ENCODE measurements at places on chromosomes 16 and 17.
A peak's percentile ranks its signal among the peaks of the same experiment; 100 is the strongest.

GRCh38 chr17:50330151-50330775 is 15.7 kb upstream of the XYLT2 start:
- no peak for DNase-seq

DNA sequence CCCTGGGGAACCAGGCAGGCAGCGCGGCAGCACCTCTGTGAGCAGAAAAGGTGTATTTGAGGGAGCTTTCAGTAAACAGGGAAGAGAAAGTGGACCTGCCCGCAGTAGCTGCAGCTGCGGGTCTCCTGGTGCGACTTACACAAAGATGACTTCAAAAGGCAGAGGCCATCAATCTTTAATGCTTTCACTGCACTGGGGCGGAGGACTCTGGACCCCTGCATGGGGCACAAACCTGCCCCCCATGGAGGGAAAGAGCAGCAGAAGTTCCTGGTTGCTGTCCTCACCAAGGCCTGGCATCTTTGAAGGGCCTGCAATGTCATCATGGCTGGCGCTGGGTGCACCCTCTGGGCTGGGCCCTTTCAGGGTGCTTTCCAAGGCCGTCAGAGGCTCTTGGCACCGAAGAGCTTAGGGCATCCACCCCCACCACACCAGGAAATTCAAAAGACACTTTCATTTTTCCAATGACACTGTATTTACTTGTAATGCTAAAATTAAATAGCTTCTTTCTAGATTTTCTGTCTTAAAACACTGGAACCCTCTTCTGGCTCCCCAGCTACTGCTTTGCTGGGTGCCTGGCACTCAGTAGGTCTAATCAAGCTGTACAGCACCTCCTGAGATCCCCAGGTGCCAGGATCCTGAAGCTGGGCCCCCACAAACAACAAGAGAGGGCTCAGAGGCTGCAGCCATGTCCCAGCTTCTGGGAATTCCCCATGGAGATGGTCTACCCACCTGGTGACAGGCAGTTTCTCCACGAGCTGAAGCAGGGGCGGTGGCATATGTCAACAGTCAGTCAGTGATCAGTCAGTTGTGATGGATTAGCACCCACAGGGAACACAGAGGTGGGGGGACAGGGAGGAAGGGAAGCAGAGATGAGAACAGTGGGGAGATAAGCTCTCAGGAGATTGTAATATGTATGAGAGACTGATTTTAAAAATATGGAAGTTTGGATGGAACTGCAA is 2.1 kb upstream of the CACNG1 start:
- DNase-seq = no peak

DNA sequence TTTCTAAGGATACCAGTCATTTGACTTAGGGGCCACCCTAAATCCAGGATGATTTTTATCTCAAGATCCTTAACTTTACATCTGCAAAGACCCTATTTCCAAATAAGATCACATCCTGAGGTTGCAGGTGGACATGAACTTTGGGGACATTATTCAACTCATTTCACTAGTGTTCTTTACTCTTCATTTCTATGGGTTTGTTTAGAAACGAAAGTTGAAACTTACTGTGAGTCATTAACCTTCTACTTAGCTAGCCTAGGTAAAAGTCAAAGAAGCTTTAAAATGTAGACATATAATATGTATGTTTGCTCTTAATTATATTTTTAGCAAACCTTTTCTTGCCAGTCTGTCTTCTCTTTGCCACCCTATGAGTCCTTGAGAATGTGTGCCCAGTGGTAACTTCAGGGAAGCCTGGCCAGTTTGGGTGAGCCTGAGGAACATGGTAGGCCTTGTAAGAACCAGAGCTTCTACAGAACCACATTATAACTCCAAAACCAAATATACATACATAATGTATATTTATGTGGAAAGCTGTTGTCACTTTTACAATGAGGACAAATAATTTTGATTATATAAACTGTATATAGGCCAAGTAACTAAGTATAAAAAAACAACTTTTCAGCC is 38.4 kb downstream of the BPTF start:
- DNase-seq = no peak

- DNase-seq = no peak
Measured at GRCh38 chr17:82108038-82108437, 10.0 kb upstream of the FASN start.

GRCh38 chr16:66952430-66953110 is 8.5 kb upstream of the CES3 start:
- no peak for DNase-seq

- DNase-seq = peak; percentile 28
Measured at GRCh38 chr16:82396509-82396908, 226.5 kb upstream of the MPHOSPH6 start.

GRCh38 chr17:81251709-81252301 is 12.7 kb downstream of the NDUFAF8 start:
- DNase-seq = peak; percentile 94

GRCh38 chr17:79790805-79791734 is 5.8 kb downstream of the CBX8 start:
- no peak for DNase-seq

DNA sequence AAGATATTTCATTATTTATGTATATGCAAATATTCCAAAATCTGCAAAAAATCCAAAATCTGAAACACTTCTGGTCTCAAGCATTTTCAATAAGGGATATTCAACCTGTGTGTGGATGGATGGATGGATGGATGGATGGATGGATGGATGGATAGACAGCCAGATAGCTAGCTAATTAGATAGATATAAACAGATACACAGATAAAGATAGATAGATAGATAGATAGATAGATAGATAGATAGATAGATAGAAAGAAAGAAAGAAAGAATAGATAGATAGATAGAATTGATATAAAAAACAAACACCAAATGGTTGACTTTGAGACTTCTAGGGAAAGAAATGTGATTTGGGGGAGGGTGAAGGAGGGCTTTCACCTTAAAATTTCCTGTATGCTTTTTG is 115.1 kb upstream of the TOB1 start:
- no peak for DNase-seq

DNA sequence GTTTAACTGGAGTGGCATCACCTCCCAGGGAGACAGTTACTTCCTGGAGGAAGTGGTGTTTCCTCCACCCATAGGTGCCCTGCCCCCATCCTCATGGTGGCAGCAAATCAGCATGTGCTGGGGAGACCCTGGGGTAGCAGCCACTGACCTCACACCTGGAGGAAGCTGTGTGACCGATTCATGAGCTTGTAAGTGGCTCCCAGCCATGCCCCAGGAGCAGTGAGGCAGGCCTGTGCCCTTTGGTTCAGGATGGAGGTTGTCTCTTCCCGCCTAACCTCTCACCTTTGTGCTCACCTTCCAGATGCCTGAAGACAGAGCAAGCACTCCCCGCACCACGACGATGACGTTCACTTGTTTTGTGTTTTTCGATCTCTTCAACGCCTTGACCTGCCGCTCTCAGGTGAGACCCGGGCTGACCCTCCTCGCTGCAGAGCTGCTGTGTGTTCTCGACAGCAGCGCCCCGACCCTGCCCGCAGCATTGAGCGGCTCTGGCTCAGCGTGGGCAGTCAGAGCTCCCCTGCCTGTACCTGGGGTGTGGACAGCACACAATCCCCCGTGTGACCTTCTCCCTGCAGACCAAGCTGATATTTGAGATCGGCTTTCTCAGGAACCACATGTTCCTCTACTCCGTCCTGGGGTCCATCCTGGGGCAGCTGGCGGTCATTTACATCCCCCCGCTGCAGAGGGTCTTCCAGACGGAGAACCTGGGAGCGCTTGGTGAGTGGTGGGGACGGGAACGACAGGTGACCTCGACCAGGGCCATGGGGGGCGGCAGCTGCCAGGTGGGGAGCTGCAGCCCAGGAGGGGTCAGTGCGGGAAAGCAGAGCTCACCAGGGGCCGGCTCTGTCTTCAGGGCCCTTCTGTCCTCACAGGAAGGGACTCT is 42.8 kb downstream of the MEAK7 start:
- DNase-seq = no peak

DNA sequence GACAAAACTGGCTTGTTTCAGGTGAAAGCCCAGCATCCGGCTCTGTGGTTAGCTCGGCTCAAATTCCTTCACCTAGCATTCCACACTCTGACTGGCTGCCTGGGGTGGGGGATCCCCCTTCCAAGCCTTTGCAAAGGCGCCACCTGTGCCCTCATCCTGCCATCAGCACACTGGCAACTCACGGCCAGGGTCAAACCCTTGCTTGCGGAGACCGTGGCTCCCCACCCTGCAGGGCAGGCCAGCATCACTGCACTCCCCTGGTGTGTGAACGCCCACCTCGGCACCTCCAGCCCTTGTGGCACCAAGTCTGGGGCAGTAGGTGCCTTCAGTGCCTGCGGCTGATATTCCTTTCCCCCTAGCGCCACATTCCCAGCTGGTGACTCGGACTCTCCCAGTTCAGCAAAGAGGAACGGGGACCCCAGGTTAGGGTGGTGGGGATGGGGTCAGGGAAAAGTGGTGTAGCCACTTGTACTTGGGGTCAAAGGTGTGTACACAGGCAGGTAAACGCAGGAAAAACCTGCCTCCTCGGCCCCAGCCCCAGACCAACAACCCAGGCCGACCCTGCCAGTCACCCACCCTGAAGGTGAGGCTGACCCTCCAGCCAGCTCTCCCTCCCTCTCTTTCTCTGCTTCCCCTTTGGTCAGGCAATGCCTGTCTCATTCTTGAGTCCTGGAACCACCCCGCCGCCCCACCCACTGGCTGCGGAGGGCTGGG is 1.1 kb downstream of the FLII start:
- no peak for DNase-seq

DNA sequence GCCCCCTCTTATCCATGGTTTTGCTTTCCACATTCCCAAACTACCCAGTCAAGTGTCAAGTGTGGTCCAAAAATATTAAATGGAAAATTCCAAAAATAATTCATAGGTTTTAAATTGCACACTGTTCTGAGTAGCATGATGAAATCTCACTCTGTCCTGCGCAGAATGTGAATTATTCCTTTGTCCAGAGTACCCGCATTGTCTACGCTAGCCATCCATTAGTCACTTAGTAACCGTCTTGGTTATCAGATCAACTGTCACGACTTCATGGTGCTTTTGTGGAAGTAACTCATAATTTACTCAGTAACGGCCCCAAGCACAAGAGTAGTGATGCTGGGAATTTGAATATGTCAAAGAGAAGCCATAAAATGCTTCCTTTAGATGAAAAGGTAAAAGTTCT is 94.9 kb downstream of the SLC39A11 start:
- DNase-seq = no peak

GRCh38 chr16:47524007-47524405 is 62.9 kb downstream of the PHKB start:
- DNase-seq = no peak

DNA sequence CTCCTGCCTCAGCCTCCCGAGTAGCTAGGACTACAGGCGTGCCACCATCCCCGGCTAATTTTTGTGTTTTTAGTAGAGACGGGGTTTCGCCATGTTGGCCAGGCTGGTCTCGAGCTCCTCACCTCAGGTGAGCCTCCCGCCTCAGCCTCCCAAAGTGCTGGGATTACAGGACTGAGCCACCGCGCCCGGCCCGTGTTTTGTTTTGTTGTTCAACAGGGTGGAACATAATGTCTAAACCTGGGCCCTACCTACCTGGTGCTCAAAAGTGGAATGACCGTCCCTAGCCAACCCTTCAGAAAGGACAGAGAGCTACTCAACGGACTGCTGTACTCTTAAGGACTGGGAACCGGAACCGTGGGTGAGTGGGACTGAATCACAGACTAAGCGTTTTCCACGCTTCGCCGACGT is 772 bp upstream of the KIF22 start:
- DNase-seq = peak; percentile 49

DNA sequence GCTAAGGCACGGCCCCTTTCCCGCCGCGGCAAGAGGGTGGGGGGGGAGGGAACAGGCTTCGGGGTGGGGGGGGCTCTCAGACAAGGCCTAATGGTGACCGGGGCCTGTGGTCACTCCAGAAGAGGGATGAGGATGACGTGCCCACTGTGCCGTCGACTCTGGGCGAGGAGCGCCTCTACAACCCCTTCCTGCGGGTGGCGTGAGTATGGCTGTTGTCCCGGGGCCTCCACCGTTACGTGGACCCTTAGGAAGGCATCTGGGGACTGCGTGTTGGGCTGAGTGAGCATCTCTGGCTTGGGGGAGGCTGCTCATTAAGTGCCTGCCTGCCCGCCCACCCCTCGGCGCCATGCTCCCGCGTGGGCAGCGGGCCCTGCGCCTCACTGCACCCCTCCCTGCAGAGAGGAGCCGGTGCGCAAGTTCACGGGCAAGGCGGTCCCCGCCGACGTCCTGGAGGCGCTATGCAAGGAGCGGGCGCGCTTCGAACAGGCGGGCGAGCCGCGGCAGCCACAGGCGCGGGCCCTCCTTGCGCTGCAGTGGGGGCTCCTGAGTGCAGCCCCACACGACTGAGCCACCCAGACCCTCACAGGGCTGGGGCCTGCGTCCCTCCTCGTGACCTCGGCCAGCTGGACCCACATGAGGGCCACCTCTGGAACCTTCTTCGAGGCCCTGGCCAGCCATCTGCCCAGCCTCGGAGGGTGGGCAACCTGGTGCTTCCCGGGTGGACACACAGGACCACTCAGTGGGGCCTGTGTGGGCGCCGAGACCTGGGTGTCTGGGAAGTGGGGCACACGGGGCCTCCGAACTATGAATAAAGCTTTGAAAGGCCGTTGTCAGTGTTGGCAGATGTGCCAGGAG is 2.2 kb downstream of the HAGHL start:
- no peak for DNase-seq

DNA sequence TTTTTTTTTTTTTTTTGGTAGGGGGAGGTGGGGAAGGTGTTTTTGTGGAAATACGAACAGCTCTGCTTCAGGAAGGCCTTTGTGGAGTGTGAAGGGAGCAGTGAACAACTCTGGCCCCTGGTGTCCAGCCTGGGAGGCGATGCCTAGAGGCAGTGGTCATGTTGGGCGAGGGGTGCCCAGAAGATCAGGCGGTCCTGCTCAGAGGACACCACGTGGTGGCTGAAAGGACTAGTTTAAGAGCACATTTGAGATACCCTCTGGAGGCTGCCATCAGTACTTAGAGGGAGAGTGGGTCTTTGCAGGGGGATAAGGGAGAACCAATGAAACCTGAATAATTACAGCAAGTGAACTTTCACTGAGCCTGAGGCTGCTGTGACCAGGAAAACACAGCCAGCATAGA is 40.1 kb upstream of the RHOT1 start:
- no peak for DNase-seq

DNA sequence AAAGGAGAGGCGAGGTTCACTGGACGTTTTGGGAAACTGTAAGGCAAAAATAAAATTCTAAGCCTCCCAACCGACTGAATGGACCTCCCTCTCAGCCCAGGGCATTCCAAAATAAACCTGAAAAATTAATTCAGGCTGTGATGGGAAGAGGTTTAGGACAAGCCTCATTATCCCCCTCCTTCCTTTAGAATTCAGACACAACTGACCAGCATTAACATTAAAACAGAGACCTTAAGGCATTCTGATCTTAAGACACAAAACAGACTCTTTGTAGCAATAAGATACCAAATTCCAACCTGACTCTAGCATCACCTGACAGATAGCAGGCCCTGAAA is 298 bp upstream of the LDHD start:
- no peak for DNase-seq

GRCh38 chr17:8119581-8120519 is 1.5 kb upstream of the ALOXE3 start:
- DNase-seq = peak; percentile 95

DNA sequence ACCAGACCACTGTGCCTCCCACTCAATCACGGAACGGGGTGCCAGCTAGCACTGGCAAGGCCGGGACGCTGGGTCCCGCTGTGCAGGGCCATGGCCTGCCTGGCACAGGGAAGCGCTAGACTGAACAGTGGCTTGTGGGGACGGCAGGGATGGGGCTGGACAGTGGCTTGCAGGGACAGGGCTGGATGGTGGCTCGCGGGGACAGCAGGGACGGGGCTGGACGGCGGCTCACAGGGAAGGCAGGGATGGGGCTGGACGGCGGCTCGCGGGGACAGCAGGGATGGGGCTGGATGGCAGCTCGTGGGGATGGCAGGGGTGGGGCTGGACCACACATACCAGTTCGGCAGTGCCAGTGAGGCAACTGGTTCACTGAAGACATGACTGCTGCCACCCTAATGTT is 32.6 kb downstream of the LMF1 start:
- DNase-seq = no peak

Data from SHP77 (cell line).